ENCODE measurements at places on chromosomes 5 and 9.
A peak's percentile ranks its signal among the peaks of the same experiment; 100 is the strongest.

GRCh38 chr9:134484479-134484878 lies 157.1 kb upstream of the COL5A1 start:
- DNase-seq: no peak

DNA sequence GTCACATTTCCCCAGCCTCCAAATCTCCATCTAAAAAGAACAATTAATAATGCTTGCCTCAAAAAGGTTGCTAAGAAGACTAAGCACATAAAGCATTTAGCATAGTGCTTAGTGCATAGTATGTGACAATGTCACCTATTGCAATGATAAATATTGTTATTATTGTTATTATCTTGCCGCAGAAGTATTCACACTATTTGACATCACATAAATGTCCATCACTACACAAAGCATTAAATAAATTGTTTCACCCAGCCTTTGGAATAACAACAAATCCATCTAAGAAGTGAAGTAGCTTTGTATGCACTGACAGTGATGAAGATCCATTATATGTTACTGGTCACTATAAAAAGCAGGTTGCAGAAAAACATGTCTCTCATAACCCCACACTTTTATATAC lies 2263.9 kb upstream of the WWC1 start:
- no peak for DNase-seq

DNA sequence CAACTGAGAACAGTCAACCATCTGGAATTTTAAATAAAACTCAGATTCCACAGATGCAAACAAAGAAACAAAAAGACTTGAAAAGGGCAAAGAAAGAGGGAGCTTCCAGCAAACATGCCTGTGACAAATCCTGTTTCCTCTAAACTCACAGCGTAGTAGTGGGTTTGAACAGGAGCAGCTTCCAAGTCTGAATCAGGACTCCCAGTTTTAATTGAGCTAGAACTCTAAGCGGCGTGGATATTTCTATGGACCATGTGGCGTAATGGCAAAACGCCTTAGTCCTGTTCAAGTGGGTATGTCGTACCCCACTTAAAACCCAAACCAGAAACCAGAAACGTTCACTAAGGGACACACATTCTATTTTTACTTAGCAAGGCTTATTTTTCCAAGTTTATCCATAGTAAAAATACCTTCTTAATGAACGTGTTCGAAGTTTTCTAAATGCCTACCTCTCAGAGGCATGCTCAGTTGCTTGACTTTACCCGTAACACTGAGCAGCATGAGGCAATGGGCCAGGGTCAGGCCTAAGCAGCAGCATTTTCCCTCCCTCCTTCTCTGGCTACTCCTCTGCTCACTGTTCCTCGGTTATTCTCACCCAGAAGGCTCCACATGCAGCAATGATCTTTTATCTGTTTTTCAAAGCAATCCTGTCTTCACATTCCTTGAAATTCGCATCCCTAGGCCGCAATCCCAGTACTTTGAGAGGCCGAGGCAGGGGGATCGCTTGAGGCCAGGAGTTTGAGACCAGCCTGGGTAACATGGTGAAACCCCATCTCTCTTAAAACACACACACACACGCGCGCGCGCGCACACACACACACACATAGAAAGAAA lies 77.9 kb downstream of the FNBP1 start:
- peak; percentile 79 for DNase-seq

- DNase-seq: no peak
Observed at GRCh38 chr5:122941737-122942136, 94.8 kb downstream of the PPIC start.

DNA sequence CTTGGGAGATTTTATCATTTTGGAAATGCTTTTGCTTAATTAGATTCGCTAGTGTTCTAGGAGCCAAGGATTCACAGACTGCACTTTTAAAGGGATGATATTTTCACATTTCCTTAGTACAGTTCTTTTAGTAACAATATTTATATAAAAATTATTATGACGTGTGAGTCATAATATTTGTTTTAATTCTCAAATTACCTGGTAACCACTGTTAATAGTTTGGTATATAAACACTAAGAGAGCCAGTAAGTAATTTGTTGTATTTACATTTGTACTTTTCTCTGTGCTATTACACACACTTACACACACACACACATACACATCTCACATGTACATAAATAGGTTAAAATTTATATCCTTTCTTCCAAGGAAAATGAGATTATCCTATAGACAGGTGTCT lies 58.8 kb upstream of the RAD23B start:
- no peak for DNase-seq

- DNase-seq: no peak
Observed at GRCh38 chr9:137273095-137273490, 4.4 kb upstream of the TOR4A start.

DNA sequence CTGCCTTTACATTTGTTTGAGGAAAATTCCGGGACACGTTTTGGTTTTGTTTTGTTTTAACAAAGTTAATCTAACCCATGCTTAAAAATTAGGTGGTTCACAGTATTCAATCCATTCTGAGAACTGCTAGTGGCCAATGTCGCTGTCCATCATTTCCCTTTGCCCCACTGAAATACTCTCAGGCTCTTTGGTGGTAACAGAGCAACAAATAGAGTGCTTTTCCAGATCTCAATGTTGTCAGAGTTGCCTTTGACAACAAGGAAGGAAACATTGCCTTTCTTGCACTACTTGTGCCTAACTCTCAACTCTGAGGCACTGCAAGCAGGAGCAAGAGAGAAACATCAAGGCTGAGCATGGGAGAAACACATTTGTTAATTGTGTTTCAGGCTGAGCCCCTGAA lies 154.0 kb downstream of the MCTP1 start:
- DNase-seq: no peak

DNA sequence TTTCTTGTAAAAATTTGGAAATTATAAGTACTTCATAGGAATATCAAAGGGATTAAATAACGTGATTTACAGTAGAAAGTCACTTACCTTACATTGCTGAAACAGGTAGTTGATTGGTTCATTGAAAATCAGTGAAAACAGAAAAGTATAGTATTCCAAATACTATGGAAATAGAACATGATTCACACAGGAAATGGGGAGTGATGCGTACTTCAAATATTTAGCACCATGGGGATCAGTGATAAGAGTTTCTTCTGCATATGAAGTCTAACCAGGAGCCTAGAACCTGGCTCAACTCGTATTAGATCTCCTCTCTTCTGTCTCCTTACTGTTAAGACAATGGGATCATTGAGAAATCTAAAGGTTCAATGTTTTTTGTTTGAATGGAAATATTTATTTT lies 133.3 kb downstream of the FAM174A start:
- DNase-seq: no peak

GRCh38 chr5:111668477-111669414 lies 88.2 kb downstream of the NREP start:
- DNase-seq: no peak

All from adipocyte (in vitro differentiated cells).